Body of pancreas (tissue), 4 donors: ENCODE measurements at places on chromosomes 5 and 9. TPM values are rescaled to one million over a fixed set of nuclear protein-coding genes. Genes with fewer than 3 reads are reported as not detected.

GDA gene
- total RNA-seq: 4.4 TPM

ASPN gene
- total RNA-seq: 13.5 TPM

FAM13B gene
- total RNA-seq: 25.9 TPM

C5orf46 gene
- total RNA-seq: not detected

PTPN3 gene
- 13.2 TPM for total RNA-seq

CRAT gene
- total RNA-seq: 112 TPM

NIPAL4 gene
- total RNA-seq: not detected

ANXA1 gene
- 37.9 TPM for total RNA-seq

CSF1R gene
- total RNA-seq: 13.5 TPM

SH3GLB2 gene
- total RNA-seq: 108 TPM

CCL27 gene
- total RNA-seq: not detected

GHR gene
- total RNA-seq: 5.7 TPM

PCDHA7 gene
- 3.3 TPM for total RNA-seq

NEURL1B gene
- total RNA-seq: 9.9 TPM

IRX2 gene
- 1.3 TPM for total RNA-seq

RANBP17 gene
- 9.1 TPM for total RNA-seq

IFNK gene
- total RNA-seq: not detected

DNA sequence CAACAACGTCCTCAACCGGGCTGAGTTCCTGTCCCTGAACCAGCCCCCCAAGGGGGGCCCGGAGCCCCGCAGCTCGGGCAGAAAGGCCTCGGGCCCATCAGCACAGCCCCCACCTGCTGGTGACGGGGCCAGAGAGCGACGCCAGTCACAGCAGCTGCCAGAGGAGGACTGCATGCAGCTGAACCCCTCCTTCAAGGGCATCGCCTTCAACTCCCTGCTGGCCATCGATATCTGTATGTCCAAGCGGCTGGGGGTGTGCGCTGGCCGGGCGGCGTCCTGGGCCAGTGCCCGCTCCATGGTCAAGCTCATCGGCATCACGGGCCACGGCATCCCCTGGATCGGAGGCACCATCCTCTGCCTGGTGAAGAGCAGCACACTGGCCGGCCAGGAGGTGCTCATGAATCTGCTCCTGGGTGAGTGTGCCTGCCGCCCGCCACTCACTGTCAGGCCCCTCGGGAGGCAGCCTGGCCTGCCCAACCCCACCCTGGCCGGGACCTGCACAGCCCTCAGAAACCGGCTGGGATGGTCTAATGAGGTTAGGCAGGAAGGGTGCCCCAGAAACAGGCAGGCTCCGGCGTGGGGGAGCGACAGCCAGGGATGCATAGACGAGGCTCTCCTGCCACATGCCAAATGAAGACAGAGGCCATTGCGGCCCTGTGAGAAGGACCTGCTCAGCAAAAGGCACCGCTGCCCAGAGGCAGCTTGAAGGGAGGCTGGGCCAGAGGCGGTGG lies 678 bp downstream of the PLPP7 start:
- H3K27me3 ChIP-seq: no peaks in the 10 kb centered on the region
- no peaks in the 10 kb centered on the region for H3K36me3 ChIP-seq
- no peak overlapping the region for H3K4me3 ChIP-seq
- H3K27ac ChIP-seq: no peak overlapping the region
- DNase-seq: no peak

- H3K27ac ChIP-seq: no peak overlapping the region
- no peak for DNase-seq
- H3K36me3 ChIP-seq: no peaks in the 10 kb centered on the region
- H3K4me3 ChIP-seq: no peak overlapping the region
- no peaks in the 10 kb centered on the region for H3K27me3 ChIP-seq
- H3K4me1 ChIP-seq: peaks cover 8% of the 10 kb centered on the region
Observed at GRCh38 chr5:124156415-124156996, 589.9 kb downstream of the ZNF608 start.

DNA sequence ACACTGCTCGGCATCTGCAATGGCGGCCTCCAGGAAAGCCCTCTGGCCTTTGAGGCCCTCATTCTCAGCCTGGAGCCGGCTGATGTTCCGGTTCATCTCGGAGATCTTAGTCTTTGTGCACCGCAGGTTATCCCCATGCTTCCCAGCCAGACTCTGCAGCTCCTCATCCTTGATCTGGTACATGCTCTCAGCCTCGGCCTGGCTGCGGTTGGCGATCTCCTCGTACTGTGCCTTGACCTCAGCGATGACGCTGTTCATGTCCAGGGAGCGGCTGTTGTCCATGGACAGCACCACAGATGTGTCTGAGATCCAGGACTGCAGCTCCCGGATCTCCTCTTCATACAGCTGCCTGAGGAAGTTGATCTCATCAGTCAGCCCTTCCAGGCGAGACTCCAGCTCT lies 21.9 kb downstream of the CEP120 start:
- H3K27me3 ChIP-seq: no peaks in the 10 kb centered on the region
- H3K27ac ChIP-seq: no peak overlapping the region
- H3K4me1 ChIP-seq: no peaks in the 10 kb centered on the region
- H3K36me3 ChIP-seq: peaks cover 8% of the 10 kb centered on the region
- no peak for DNase-seq
- H3K4me3 ChIP-seq: no peak overlapping the region

GRCh38 chr5:72452515-72453245 lies 54.5 kb downstream of the ZNF366 start:
- peaks cover 22% of the 10 kb centered on the region for H3K4me1 ChIP-seq
- peak overlapping the region; percentile 21 for H3K27ac ChIP-seq
- peak; percentile 69 for DNase-seq

GRCh38 chr9:112971415-112971814 lies 40.6 kb downstream of the ZNF883 start:
- H3K27me3 ChIP-seq: no peaks in the 10 kb centered on the region
- DNase-seq: no peak
- H3K36me3 ChIP-seq: no peaks in the 10 kb centered on the region
- no peak overlapping the region for H3K27ac ChIP-seq
- H3K4me1 ChIP-seq: no peaks in the 10 kb centered on the region
- no peak overlapping the region for H3K4me3 ChIP-seq

DNA sequence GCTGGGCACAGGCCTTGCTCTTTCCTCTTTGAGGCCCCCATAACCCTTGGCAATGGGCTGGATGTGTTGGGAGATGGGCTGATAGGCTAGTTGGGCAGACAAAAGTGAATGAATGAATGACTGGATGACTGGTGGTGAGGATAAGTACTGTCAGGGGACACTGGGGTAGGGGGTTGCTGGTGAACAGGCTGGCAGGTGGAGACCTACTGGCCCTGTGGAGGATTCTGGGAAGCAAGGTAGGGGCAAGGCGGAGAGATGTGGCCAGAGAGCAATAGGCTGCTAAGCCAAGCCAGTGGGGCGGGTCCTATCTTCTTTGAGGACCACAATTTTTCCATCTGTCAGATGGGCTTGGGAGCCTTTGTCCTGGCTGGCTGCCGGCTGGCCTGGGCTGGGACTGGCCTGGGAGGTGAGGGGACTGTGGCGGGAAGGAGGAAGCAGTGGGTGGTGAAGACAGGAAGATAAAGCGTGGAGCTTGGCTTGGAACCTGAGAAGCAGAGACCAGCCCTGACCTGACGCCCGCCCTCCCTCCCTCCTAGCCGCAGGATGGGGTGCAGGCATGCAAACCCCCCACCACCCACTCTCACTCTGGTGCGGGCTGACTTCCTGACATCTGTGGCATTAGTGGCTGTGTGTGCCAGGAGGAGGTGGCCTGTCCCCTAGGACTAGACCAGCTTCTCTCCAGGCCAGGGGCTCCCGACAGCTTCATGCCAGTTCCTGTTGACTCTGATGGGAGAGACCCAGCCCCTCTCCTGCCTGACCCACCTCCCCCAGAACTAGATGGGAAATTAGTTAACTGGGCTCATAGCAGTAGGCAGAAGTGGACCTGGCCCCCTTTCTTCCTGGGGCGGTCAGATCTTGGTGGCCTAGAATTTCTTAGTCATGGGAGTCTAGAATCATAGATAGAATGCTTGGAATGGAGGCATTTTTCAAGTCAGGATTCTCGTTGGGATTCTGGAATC lies 9.5 kb downstream of the CXXC5 start:
- no peak for DNase-seq
- H3K27ac ChIP-seq: peak overlapping the region; percentile 98
- peaks cover 99% of the 10 kb centered on the region for H3K4me1 ChIP-seq
- H3K27me3 ChIP-seq: no peaks in the 10 kb centered on the region

GRCh38 chr5:156764176-156764971 lies 85.7 kb upstream of the PPP1R2B start:
- no peaks in the 10 kb centered on the region for H3K36me3 ChIP-seq
- no peak overlapping the region for H3K4me3 ChIP-seq
- H3K27me3 ChIP-seq: no peaks in the 10 kb centered on the region
- no peak for DNase-seq
- H3K4me1 ChIP-seq: no peaks in the 10 kb centered on the region

DNA sequence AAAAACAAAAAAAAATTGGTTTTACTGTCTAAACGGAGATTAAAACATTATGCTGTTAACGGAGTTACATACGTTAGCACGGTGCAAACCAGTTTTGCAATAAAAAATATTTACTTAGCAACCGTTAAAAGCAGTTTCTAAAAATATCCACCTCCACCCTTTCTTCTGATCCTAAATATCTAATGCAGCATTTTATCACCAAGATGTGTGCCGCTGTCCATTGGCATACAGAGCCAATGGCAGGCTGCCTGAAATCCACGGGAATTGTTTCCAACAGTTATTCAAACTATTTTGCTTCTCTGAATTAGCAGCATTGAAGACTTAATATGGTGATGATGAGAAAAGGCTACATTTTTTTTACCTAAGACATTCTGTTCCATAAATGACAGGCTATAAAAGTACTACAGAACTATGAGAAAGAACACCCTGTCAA lies 61.6 kb downstream of the CSNK1A1 start:
- H3K4me1 ChIP-seq: peaks cover 40% of the 10 kb centered on the region
- no peak overlapping the region for H3K27ac ChIP-seq
- H3K36me3 ChIP-seq: no peaks in the 10 kb centered on the region
- no peak overlapping the region for H3K4me3 ChIP-seq
- no peak for DNase-seq
- no peaks in the 10 kb centered on the region for H3K27me3 ChIP-seq

GRCh38 chr9:74783408-74783807 lies 104.3 kb downstream of the TRPM6 start:
- no peak overlapping the region for H3K27ac ChIP-seq
- H3K4me1 ChIP-seq: no peaks in the 10 kb centered on the region
- H3K36me3 ChIP-seq: no peaks in the 10 kb centered on the region
- H3K27me3 ChIP-seq: no peaks in the 10 kb centered on the region

DNA sequence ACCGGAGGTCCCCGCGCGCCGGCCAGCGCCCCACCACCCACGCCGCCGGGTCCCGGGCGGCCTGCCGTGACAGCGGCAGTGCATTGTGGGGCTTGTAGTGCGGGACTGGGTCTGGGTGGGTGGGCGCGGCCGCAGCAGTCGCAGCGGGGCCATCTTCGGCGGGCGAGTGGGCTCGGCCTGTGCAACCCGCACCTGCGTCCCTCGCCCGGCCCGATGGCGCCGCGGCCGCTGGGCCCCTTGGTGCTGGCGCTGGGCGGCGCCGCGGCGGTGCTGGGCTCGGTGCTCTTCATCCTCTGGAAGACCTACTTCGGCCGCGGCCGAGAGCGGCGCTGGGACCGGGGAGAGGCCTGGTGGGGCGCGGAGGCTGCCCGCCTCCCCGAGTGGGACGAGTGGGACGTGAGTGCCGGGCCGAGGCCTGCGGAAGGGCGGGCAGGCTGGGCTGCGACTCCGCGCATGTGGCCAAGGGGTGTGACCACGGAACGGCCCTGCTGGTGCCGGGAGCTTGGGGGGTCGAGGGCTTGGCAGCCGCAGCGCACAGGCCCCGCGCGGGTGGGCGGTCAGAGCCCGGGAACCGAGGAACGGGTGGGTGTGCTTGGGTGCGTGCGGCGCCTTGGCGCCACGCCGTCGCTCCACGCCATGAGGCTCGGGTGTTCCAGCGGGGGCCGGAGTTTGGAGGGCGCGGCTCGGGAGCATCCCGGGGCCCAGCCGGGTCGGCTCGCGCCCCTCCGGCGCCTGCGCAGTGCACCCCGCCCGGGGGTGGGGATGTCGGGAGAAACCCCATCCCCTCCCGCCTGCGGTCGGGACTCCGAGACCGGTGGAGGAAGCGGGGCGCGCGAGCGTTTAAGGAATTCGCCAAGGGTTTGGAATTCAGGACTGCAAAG lies at the start of gene ARL10:
TSS of gene ARL10 (plus strand) at position 137 of the 881 bp plus-strand sequence. CDS start at position 214, 77 bp downstream.
- H3K27ac ChIP-seq: no peak within 1 kb of the TSS
- H3K27me3 ChIP-seq: no peaks in the 10 kb centered on the region
- H3K4me3 ChIP-seq: peak within 1 kb of the TSS; percentile 52
- DNase-seq: no peak

GRCh38 chr9:83649515-83649914 lies 26.6 kb downstream of the IDNK start:
- no peak for DNase-seq
- no peak overlapping the region for H3K27ac ChIP-seq
- H3K4me1 ChIP-seq: no peaks in the 10 kb centered on the region
- H3K4me3 ChIP-seq: no peak overlapping the region

DNA sequence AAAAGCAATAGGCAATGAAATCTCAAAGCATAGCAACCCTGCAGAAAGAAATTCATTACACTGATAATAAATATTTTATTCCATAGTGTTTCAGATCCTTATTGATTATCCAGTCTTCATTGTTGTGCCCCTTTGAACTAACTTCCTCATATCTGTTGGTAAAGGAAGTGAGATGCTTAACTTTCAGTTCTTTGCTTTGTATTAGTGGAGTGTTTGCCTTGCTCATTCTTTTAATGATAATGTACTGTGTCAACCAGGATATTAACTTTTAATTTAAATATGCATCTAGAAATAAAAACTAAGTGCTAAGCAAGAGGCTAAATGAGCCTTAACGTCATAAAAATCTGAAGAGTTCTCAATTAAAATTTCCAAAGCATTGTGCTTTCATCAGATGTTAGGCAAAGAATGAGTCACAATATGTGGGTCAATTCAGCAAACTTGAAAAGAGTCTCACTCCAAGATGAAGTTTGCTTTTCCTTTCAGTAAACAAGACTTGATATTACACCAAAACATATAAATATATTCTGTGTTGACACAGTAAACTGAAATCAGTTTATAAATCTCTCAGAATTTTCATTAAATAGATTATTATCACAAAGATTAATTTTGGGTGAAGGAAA lies 105.9 kb downstream of the GIN1 start:
- H3K27ac ChIP-seq: no peak overlapping the region
- DNase-seq: no peak
- no peaks in the 10 kb centered on the region for H3K36me3 ChIP-seq
- no peak overlapping the region for H3K4me3 ChIP-seq

GRCh38 chr5:73796164-73797131 lies 170.5 kb downstream of the ARHGEF28 start:
- H3K36me3 ChIP-seq: no peaks in the 10 kb centered on the region
- H3K27ac ChIP-seq: no peak overlapping the region
- no peak overlapping the region for H3K4me3 ChIP-seq
- no peaks in the 10 kb centered on the region for H3K4me1 ChIP-seq

DNA sequence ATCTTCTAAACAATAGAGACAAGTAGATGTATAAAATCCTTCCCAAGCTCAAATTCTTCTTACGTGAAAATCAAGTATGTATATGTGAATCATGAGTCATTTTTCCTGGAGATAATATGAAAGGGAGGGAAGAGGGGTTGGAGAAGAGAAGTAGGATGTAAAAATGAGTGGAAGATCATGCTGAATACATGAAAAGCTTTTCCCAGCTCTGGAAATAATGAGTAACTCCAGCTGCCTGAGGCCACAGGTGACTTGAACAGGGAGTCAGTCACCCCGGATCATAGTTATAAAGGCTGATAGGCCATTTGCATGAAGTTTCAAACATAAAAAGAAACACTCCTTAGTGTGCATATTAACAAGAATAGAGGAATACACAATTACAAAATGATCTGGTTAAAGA lies 486.7 kb downstream of the EFNA5 start:
- H3K27ac ChIP-seq: no peak overlapping the region
- no peaks in the 10 kb centered on the region for H3K4me1 ChIP-seq
- no peak overlapping the region for H3K4me3 ChIP-seq
- H3K36me3 ChIP-seq: no peaks in the 10 kb centered on the region
